Mesenteric fat pad (tissue), 1 donor: ENCODE measurements at places on chromosomes 16 and 17.
A peak's percentile ranks its signal among the peaks of the same experiment; 100 is the strongest.

DNA sequence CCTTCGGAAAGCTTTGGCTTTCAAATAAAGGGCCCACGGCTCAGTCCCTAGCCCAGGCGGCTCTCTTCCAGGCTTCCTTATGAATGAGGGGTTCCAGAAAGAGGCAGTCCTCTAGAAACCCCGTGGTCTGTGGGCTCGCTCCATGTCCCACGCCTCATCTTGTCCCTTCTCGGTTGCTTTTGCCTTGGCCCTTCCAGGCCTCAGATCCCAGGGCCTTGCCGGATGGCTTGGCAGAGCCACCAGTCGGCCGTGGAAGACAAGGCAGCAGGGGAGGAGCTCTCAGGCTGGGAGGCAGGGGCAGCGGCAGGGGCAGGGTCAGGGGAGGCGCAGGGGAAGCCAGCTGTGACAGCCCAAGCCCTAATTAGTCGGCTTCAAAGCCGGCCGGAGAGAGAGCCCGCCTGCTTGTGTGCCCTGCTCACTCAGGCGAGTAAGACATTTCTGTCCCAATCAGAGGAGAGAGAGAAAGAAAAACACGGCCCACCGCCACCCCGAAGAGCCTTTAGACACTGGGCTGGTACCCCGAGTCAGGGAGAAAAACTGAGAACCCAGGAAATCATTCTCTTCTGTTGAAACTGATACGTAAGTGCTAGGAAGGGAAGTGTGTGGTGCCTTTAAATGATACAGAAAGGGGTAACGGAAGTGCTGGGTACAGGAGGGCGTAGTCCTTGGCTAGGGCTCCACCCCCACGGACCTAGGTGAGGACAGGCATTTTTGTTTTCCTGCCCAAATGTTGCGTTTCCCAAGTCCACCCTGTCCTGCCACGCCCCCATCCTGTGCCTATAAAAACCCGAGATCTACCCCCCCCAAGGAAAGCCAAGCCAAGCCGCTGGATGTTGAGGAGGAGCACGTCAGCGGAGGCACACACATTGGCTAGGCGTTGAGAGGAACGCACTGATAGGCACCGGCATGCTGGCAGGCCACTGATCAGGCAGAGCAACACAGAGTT is 27.8 kb upstream of the MEIOC start:
- peak; percentile 82 for DNase-seq

- no peak for DNase-seq
Observed at GRCh38 chr17:47099451-47099986, 89.6 kb downstream of the CDC27 start.

DNA sequence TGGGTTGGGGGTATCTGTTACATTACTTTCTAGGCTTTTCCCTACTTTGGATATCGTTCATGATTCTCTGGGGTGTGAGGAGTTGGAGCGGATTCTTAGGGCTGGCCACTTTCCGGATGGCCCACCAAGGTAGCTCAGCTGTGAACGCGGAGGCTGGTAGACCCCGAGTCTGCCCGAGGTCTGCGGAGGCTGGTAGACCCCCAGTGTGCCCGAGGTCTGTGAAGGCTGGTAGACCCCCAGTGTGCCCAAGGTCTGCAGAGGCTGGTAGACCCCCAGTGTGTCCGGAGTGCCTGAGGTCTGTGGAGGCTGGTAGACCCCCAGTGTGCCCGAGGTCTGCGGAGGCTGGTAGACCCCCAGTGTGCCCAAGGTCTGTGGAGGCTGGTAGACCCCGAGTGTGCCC is 99.2 kb upstream of the ZNF469 start:
- no peak for DNase-seq

DNA sequence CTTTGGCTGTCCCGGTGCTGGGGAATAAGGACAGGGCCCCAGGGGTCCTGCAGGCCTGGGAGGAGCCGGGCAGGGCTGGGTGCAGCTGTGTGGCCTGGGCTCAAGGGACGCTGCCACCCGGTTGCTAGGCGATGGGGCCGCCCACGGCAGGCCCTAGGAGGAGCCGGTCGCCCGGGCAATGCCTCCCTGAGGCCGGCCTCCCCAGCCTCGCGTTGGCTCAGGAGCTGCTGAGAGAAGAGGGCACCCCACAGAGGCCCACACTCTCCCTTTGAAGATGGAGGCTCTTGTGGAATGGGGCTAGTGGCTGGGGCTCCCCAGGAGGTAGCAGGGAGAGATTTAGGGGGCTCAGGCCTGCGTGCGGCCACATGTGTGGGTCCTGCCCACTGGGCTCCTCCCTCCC is at the start of gene CIBAR2:
Gene CIBAR2 (minus strand): TSS at position 109 of the 400 bp plus-strand sequence. CDS start 120 bp downstream, outside the sequence.
- no peak for DNase-seq

GRCh38 chr17:73191443-73192205 is 1.2 kb upstream of the COG1 start:
- DNase-seq, result no peak

- DNase-seq, result no peak
Observed at GRCh38 chr17:44235583-44235936, 16.1 kb upstream of the UBTF start.

DNA sequence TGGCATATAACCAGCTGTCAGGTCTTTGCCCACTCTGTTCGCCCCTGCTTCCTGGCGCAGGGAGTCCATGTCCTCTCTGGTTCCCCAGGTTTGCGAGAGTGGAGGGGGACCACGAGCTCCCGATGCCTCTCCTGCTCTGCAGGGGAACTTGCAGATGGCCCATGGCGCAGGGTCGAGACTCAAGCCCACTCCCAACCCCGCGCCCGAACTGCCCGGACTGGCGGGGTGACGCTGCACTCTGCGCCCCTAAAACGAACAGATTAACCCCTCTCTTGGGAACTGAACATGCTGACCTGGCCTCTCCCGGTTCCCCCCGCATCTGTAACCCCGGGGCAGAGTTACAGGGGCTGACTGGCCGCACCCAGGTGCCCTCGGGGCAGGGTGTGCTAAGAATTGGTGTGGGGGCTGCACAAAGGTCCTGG is 681 bp upstream of the PLA2G15 start:
- DNase-seq, result no peak

DNA sequence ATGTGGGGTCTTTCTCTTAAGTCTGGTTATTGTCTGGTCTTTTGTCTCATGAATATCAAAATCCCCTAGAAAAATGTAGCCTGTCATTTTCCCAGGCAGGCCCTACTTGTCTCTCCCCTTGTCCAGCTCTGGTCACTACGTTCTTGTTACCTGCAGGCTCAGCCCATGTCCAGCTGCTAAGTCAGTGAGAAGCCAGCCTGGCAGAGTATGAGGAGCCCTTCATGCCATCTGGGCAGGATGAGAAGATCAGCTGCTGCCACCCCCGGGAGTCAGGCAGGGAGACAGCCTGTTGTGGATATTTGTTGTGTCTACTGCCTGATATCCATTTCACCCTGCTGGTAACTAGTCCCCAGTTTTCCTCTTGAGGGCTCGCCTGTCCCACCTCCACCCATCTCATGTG is 88.9 kb downstream of the ASIC2 start:
- peak; percentile 72 for DNase-seq

DNA sequence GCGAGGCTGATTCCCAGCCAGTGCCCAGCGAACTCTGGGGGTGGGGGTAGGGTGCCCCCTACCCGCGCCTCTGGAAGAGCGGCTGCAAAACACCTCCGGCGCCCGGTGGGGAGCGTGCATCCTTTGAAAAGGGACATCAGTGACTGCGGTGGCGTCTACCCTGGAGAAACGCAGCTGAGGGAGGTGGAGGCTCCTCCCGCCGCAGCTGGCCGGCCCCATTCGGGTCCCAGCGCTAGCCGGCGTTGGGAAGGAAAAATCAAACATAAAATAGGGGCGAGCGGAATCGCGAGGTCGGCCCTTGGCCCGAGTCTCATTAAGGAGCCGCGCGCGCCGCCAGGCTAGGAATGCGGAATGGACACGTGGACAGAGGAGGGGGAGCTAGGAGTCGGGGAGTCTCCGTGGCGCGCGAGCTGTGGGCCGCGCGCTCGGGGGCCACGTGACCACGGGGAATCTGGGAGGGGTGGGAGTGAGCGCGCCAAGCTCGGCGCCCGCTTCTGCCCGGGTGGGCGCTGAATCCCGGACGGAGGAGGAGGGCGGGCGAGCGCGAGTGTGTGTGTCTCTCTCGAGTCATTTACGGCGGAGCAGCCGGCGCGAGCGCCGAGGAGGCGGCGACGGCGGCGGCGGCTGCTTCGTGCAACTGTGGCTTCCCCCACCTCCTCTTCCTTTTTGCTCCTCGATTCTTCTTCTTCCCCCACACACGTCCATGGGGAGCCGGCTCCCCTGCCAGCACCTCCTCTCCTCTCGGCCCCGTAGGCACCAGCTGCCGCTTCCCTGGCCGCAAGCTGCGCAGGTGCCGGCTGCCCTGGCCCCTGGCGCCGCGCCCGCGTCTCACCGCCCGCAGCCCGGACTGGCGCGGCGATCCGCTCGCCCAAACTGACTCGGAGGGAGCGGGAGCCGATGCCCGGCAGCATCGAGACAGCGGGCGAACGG is at the start of gene TMEM132E:
Gene TMEM132E (plus strand): TSS at position 566 of the 930 bp plus-strand sequence. CDS start 1,495 bp downstream, outside the sequence.
- no peak for DNase-seq

- no peak for DNase-seq
Observed at GRCh38 chr17:73163043-73163442, 1.8 kb upstream of the SSTR2 start.

DNA sequence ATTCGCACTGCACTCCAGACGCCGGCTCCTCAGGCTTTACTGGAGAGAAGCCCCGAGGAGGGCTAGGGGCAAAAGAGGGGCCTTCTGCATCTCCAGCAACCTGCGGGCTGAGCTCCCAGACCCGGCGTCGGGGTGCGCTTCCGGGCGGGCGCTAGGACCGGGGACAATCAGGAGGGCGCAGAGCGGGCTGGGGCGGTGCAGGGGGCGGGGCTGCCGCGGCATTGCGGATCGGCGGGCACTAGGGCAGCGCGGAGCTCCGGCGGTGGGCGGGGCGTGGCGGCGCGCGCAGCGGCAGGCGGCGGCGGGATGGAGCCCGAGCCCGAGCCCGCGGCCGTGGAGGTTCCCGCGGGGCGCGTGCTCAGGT is at the start of gene TSEN54:
Gene TSEN54 (plus strand): TSS at position 274 of the 364 bp plus-strand sequence. CDS start 33 bp downstream, at position 307.
- DNase-seq, result peak; percentile 98

DNA sequence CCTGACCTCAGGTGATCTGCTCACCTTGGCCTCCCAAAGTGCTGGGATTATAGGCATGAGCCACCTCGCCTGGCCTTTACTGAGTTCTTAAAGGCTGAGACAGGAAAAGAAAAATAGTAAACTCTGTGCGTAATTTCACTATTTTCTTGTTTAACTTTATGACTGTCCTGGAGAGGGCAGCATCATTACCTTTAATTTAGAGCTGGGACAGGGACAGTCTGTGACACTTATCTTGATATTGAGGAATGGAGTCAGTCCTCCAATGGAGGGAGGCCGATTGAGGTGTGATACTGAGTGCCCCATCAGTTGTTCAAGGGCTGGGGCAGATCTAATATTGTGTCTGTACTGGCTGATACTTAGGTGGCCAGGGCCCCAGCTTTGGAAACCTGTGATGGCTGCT is 21.5 kb upstream of the SPN start:
- DNase-seq, result no peak

DNA sequence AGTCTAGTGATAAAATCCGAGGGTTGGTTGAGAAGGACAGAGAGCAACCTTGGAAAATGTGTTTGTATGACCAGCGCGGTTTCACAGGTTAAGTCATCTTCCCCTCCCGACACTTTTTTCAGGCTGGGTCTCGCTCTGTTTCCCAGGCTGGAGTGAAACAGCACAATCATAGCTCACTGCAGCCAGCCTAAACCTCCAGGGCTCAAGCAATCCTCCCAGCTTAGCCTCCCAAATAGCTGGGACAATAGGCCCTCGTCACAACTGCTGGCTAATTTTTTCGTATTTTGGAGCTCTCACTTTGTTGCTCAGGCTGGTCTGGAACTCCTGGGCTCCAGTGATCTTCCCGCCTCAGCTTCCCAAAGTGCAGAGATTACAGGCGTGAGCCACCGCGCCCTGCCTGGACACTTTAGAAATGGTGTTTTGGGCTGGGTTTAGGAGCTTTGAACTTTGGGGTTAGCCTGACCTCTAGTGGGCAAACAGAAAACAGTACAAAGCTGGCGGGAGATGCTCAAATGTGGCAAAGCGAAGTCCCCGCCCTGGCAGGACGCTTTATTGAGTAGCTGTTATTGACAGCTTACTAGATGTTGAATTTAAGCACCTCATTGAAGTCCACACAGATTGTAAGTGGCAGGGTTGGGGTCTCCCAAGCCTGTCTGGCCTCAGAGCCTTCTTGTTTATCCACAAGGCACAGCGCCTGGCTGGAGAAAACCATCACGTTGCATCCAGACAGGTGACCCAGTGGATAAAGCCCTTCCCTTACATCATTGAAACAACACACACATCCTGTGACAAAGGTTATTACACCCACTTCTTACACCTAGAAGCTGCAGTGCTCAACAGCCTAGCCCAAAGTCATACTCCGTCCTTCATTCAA is 34.7 kb upstream of the RBBP6 start:
- DNase-seq, result no peak

DNA sequence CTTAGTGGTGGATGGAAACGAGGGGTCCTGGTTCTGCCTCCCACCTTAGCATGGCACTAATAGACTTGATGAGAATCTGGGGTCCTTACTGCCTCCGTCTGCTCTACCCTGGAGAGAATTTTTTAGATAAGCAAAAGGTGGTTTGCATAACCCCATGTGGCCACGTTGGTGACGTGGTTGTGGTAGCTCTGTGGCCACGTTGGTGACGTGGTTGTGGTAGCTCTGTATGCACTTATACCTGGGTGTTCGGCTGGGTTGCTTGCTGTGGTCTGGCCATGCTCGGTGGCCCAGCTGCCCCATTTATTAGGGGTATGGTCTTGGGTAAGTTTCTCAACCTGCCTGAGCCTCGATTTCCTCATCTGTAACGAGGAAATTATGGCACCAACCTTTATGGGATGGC is 13.0 kb downstream of the SPIRE2 start:
- no peak for DNase-seq

DNA sequence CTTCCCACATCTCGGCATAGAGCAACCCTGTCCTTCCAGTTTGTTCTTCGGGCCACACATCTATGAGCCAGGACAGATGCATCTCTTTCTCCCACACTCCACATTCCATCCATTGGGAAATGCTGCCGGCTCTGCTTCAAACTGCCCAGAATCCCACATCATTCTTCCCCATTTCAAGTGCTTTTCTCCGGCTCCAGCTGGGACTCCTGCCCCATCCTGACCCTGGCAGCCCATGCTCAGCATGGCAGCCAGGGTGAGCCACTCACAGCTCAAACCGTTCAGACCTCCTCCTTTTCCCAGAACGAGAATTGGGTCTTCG is 132.8 kb upstream of the SDK2 start:
- no peak for DNase-seq

DNA sequence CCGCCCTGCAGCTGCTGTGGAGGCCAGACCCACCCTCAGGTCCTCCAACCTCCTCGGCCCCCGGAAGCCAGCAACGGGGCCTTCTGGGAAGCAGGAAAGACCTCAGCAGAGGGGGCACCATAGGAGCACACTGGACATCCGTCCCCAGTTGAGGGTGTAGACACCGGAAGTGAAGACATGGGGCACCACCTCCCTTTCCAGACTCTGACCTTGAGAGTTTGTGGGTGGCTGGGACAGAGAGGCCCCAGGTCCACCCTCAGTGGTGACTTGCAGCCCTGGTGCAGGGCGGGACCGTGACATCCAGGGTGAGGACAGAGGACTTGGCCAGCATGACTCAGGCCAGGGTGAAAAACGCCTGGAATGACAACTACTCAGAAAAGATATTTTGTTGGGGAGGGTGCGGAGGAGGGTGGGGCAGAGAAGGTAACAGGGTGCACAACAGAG is 19.9 kb downstream of the CEP295NL start:
- DNase-seq, result no peak

- no peak for DNase-seq
Observed at GRCh38 chr17:7767004-7767403, 49.5 kb downstream of the DNAH2 start.

- no peak for DNase-seq
Observed at GRCh38 chr17:77314601-77315000, 173.8 kb downstream of the SEC14L1 start.
